Karpas-422 (cell line): ENCODE measurements at places on chromosomes 2 and 18.

GRCh38 chr2:20526708-20527107, 79.8 kb downstream of the RHOB start:
- no peak for DNase-seq

DNA sequence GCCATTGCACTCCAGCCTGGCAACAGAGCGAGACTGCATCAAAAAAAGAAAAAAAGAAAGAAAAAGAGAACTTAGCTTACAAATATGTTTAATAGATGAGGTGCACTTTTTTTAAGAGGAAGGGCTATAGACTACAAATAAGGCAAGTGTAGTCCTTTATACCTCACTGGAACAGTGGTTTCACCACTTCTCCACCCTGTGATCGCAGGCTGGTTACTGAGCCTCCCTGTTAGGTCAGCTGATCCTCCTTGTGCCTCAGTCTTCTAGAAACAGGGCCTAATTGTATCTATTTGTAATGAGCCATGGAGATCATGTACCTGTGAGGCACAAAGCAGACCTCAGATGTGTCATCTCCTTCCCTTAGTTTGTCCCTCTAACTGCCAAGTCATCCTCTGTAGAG, 4.5 kb downstream of the CXCR2 start:
- no peak for DNase-seq

- DNase-seq, result no peak
These were observed 52.4 kb downstream of the STK39 start for GRCh38 chr2:168194784-168195522.

- no peak for DNase-seq
These were observed 153.3 kb downstream of the ZNF236 start for GRCh38 chr18:76975577-76976110.

DNA sequence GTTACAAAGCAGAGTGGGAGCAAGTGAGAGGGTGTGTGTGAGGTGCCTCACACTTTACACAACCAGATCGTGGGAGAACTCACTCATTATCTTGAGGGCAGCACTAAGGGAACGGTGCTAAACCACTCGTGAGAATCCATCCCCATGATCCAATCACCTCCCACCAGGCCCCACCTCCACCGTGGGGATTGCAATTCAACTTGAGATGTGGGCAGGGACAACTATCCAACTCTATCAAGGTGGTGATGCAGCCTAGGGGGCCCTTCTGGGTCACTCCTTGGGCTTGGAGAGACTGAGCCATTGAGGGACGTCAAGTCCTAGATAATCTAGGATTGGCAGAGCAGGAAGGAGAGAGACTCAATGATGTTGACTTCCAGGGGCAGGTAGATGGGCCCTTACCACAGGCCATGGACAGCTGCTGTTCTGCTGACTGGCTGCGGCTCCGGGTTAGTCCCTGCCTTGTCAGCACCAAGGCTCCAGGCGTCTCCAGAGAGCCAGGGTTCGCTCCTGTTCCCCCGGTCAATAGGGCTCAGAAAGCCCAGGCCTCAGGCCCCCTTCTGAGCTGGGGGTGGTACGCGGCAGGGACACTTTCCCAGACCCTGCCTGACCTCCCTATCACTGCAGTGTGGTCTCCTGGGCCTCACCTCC, 193.2 kb upstream of the HS6ST1 start:
- DNase-seq, result no peak

- DNase-seq, result no peak
These were observed 728.6 kb upstream of the CDH2 start for GRCh38 chr18:28905509-28905908.

DNA sequence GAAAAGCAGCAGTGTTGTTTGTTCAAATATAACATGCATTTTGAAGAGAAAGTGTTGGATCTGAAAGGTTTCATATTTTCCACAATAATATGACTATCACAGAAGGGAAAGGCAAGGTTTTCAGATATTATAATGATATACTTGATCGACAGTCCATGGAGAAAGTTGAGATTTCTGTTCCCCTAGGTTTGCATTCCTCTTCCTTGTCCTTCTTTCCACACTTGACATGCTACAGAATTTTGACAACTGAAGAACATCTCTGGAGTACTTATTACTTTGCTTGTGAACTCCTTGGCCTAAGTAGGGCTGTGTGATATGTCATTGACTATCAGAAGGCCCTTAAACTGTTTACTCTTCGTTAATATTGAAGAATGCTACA, 46.5 kb downstream of the TMEFF2 start:
- no peak for DNase-seq

- DNase-seq, result no peak
These were observed 42.4 kb downstream of the CACNB4 start for GRCh38 chr2:152056418-152056817.

DNA sequence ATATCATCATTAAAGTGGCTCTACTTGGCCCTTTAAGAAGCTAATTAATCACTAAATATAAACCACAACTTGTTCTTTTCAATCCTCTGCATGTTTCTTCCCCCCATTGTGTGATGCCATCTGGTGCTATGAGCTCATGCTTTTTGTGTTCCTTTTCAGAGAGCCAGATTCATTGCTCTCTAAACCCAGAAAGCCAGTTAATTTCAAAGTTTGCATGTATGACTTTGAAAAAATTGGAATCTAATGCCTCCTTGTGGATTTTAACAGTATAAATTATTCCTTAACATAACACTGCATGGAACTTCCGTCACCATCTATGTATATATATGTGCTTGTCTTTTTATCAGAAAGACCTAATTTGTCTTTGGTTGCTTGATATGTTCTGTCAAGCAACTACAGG, 31.1 kb downstream of the TMEM178A start:
- peak; percentile 45 for DNase-seq

GRCh38 chr2:216345846-216346245, 26.4 kb downstream of the MARCHF4 start:
- no peak for DNase-seq

- DNase-seq, result peak; percentile 49
These were observed 24.9 kb downstream of the BIN1 start for GRCh38 chr2:127081826-127082633.

DNA sequence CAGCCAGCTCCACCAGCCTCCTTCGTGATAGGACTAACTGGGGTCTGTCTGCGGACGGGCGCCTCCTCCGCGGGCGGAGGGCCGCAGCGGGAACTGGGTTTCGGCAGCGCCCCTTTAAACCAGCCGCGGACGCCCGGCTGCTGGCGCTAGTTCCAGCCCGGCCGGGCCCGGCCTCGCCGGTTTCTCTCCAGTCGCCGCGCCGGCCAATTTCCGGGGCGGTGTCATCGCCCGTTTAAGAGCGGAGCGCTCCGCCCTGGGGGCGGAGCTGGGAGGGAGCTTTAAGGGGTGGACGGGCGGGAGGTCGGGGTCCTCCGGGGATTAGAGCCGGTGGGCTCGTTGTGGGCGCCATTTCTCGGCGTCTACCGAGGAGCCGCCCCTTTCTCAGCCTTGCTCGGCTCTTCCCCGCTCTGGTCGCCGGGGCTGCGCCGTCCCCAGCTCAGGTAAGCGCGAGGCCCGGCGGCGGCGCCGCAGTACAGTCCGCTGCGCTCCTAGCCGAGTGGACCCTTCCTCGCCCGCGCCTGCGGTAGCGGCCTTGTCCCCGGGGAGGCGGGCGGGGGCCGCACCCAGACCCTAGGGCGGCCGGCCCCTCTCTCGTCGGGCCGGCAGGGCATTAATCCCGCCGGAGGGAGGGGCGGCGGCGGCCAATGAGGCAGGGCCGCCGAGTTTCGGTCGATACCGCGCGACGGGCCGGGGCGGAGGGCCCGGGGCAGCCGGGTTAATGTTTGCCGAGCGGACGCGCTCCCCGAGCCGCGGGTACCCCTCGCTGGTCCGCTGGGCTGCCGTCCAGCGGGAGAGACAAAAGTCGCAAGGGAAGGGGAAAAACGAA, at the start of gene EPB41L5:
TSS of gene EPB41L5 (plus strand) at position 307 of the 826 bp plus-strand sequence. CDS start 6,008 bp downstream, outside the sequence.
- DNase-seq, result no peak

- DNase-seq, result no peak
These were observed 89.3 kb downstream of the TRIP12 start for GRCh38 chr2:229832510-229832898.

- no peak for DNase-seq
These were observed 371.8 kb upstream of the FANCL start for GRCh38 chr2:58612973-58613372.

DNA sequence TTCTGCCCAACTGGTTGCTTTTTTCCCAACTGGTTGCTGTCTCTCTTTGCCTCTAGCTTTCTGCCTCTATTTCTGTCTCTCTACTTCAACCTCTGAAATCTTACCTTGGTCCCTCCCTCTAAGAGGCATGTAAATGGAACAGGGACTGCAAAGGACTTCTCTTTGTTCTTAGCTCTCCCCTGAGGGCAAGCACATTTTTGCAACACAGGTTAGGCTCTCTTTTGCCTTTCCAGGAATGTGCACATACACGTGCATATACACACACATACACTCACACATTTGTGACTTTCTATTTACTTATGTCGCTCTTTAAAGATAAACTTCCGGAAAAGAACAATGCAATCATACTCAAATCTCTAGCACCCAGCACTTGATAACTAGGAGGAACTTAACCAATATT, 262.6 kb upstream of the DDX18 start:
- peak; percentile 33 for DNase-seq

DNA sequence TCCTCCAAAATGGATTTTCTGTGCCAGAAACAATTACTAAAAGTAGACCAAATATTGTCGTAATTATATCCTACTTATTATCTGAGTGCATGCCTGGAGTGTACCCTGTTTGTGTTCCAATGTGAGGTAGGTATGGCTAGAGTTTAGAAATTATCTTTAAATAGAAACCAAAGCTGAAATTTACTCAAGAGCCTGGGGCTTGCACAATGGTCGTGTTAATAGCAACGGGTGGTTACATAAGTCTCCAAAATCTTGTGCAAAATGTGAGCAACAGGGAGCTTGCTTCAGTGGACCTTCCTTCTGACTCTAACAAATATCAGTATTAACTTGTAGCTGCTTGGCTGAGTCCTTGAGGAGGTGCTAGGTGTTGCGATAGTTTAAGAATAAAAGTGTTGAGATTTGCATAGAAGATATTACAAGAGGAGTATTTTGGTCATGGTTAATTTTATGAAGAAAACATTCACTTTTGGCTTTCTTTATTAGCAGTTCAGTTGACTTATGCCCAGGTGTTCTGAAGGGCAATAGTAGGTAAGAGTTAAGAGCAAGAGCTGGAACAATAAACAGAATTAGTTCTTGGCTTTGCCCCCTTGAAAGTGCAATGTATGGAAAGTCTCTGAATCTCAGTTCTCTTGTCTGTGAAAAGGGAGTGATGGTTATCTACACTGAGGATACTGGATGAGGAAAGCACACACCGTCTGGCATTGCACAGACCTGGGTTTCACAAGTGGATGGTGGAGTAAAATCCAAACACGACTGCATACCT, 4.6 kb downstream of the CXCR4 start:
- no peak for DNase-seq

GRCh38 chr2:102266204-102266603, 45.2 kb upstream of the IL1RL1 start:
- DNase-seq, result no peak

- DNase-seq, result no peak
These were observed 63.5 kb downstream of the HDAC4 start for GRCh38 chr2:239337122-239337876.

DNA sequence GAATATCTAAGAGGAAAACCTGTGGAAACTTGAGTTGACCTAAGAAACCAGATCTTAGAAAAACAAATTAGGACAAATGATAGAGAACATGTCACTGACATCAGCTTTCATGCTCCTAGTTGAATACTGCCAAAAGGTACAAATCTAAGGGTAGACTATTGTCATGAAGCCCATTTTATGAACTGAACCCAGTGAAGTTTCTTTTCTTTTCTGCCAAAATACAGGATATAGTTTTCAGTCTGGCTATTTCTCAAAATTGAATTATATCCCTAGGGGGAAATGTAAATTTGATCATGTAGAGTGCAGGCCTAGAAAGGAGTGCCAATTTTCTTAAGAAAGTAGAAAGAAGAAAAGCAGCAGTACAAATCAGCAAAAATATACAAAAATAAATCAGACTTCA, 46.6 kb downstream of the FSIP2 start:
- DNase-seq, result no peak

- peak; percentile 92 for DNase-seq
These were observed 117.3 kb downstream of the LPIN1 start for GRCh38 chr2:11863513-11864328.

DNA sequence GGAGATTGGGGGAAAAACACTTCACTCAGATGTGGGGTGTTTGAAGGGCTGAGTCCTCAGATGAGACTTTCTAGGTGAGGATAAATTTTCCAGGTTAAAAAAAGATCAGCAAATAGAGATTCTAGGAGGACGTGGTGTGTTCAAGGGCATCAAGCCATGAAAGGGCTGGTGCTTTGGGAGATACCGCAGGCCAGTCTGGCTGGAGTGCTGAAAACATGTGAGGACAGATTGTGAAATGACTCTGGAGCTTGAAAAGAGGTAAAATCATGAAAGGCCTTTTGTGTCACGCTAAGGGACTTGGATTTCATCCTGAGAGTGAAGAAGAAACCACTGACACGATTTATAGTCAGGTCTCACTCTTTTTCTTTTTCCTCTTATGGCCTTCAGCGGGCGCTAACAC, 320.5 kb downstream of the DPP10 start:
- no peak for DNase-seq

GRCh38 chr2:9974343-9974742, 22.9 kb downstream of the GRHL1 start:
- no peak for DNase-seq

GRCh38 chr18:9003406-9004100, 98.9 kb upstream of the NDUFV2 start:
- DNase-seq, result no peak

DNA sequence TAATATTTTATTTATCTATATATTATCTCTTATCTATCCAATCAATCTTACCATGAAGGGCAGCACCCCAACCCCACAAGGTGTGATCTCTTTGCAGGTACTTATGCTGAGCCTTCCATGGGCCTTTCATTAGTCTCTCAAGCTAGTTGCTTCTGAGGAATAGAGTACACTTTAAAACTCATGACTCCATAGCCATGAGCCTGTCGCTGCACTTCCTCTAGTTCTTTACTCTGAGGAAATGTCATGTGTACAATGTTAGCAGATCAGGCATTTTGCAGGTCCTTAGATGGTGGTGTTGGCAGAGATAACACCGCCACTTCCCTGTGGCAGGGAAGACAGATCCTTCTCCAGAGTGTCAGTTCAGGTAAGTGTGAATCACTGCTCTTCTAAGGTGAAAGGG, 29.5 kb upstream of the STAT4 start:
- no peak for DNase-seq

GRCh38 chr2:191845248-191845715, 1.6 kb downstream of the CAVIN2 start:
- no peak for DNase-seq

DNA sequence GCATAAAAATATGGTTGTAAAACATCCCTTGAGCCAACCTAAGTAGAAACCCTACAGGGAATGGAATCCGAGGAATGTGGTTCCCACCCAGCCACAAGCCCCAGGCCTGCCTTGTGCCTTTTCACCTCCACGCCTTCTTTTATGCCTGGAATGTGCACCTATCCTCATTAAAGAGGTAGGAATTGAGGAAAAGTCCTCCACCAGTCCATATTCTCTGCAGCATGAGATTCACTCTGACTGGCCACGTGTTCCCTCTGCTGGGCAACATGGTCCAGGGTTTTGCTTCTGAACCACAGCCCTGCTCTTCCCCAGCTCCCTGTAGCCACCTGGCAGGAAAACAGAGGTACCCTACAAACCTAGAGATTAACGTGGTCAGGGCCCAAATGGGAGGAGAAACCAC, 787.9 kb upstream of the RAB6C start:
- no peak for DNase-seq
